ENCODE measurements at places on chromosomes 2 and 18. TPM values are rescaled to one million over a fixed set of nuclear protein-coding genes. Genes with fewer than 3 reads are reported as not detected.

- no peak for DNase-seq
Observed at GRCh38 chr2:65583061-65583460, 150.7 kb upstream of the SPRED2 start.

- DNase-seq: no peak
Observed at GRCh38 chr2:216878072-216878471, 18.2 kb upstream of the TNP1 start.

Gene KLHL41
- total RNA-seq: 414 TPM

Gene MPP4
- total RNA-seq: 0.59 TPM

- no peak for DNase-seq
Observed at GRCh38 chr18:60663060-60663989, 290.8 kb upstream of the MC4R start.

GRCh38 chr2:78979380-78980151 is 45.9 kb upstream of the REG3G start:
- DNase-seq: peak; percentile 87

Gene ERCC3
- 30.6 TPM for total RNA-seq

Gene UGT1A9
- not detected for total RNA-seq

- no peak for DNase-seq
Observed at GRCh38 chr18:384897-385296, 115.6 kb downstream of the COLEC12 start.

Gene UGT1A4
- total RNA-seq: not detected

GRCh38 chr2:44152865-44153669 is 15.6 kb upstream of the PPM1B start:
- no peak for DNase-seq

Gene TUBA3D
- not detected for total RNA-seq

Gene FEV
- total RNA-seq: not detected

Gene FIGN
- 2.7 TPM for total RNA-seq

- DNase-seq: no peak
Observed at GRCh38 chr2:92073036-92073814, 2798.0 kb upstream of the TEKT4 start.

GRCh38 chr2:47075361-47076125 is 79.6 kb downstream of the STPG4 start:
- no peak for DNase-seq
